ENCODE measurements at places on chromosomes 7 and 10.

- peak; percentile 28 for DNase-seq
These were observed 176.5 kb upstream of the FRMD4A start for GRCh38 chr10:14507176-14507575.

- no peak for DNase-seq
These were observed 82.3 kb downstream of the DAGLB start for GRCh38 chr7:6365451-6365850.

DNA sequence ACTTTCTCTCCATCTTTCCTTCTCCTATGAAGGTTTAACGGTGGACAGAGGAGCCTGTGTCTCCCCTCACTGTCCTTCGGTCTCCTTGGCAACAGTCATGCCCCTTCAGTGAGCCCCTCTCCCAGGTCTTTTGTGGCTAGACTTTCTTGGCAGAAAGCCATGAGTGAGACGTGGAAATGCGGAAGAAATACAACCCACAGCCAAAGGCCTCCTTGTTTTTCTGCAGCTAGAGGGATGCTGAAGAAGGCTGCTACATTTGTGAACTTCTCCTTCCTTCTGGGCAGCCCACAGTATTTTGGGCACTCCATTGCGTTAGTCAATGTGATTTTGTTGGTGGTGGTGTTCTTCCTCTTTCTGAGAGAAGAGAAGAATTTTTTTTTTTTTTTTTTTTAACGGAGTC lies 333.7 kb upstream of the PODXL start:
- DNase-seq = no peak

DNA sequence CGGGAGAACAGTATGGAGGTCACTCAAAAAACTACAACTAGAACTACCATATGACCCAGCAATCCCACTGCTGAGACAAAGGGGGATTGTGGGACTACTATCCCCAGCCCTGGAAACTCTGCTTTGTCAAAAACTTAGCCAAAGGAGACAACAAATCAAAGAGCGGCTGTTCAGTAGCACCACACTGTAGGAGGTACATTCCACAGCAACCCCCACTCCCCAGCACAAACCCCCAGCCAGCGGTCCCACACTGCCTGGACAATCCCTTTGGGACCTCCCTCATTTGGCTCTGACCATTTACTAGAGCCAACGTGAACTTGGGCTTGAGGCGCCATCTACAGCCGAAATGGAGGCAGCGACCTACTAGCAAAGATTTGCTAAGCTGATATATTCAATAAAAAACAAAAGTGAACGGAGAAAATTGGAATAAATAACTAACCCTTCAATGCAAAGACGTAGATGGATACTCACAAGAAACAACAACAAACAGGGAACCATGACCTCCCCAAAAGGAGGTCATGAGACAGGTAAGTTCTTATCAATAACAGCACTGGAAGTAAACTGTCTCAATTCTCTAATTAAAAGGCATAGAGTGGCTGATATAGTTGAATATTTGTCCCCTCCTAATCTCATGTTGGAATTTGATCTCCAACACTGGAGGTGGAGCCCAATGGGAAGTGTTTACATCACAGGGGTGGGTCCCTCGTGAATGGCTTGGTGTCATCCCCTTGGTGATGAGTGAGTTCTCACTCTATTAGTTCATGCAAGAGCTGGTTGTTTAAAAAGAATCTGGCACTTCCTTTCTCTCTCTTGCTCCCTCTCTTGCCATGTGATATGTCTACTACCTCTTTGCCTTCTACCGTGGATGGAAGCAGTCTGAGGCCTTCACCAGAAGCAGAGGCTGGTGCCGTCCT lies 119.0 kb upstream of the KCNMA1 start:
- DNase-seq = peak; percentile 0

DNA sequence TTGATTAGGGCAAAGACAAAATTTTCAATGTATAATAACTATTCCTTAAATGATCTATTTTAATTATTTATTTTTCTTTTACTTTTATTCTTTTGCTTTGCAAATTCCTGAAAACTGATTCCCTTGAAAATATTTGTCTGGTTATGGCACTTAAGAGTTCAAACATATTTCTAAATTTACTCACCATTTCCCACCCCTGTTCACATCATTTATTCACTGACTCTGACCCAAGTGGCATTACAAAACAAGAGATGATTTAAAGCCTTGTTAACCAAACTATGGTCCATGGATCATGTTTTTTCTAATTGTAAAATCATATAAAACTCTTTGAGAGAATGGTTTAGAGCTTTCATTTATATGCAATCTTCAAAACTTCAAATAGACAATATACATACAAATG lies 1256.1 kb upstream of the LRRN3 start:
- no peak for DNase-seq

DNA sequence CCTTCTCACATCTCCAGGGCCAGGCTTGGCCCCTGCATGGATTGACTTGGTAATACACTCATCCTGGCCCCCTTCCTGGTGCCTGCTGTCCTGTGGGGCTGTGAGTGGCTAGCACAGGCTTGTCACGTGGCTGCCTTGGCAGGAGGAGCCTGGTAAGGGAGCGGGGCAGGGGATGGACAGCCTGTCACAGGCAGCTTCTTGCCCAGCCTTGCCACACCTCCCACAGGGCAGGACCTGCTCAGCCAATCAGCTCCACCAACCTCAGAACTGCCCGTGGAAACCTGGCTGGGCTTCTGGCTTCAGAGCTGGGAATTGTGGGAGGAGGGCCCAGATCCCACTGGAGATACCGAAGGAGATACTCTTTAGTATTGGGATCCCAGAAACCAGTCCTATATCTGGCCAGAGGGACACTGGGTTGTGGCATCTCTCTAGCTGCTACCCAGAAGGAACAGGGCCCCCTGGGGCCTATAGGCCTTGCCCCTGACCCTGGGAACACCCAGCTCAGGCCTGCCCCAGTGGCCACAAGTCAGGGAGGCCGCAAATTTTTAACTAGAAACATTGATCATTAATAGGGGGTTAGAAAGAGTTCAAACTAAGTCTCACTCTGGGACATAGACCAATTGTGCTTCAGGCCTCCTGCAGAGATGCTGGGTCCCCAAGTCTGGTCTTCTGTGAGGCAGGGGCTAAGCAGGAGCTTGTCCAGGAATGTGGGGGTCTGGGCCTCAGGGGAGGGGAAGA lies at the start of gene HOGA1:
TSS of gene HOGA1 (plus strand) at position 330 of the 738 bp plus-strand sequence. CDS start at position 645, 315 bp downstream.
- DNase-seq = no peak

- peak; percentile 16 for DNase-seq
These were observed 29.6 kb downstream of the MINDY4 start for GRCh38 chr7:30800785-30801252.

- DNase-seq = no peak
These were observed 7.9 kb upstream of the INMT start for GRCh38 chr7:30744075-30744417.

GRCh38 chr10:24568042-24568441 lies 155.6 kb downstream of the ARHGAP21 start:
- no peak for DNase-seq

DNA sequence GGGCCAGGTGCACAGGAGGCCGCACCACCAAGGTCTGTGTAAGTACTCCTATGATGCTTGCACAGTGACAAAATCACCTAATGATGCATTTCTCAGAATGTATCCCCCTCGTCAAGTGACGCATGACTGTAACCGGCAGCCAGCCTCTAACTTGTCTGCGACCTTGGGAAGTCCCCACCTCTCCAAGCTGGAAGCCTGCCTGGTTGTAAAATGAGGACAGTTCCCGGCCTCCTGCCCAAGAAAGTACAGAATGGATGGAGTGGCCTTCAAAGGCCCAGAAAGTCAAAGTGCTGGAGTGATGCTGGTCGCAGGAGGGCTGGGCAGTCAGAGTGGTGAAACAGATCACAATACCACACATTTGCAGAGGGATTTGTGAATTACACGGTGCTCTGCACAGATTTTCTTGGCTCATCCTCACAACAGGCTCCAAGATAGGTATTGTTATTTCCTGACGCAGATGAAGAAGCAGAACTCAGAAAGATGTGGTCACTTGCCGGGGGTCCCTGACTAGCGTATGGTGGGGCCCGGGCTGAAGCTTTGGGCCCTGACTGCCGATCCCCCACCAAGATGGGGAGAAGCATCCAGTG lies 22.8 kb downstream of the SPOCK2 start:
- DNase-seq = no peak

GRCh38 chr7:115910541-115911164 lies 119.9 kb downstream of the TFEC start:
- no peak for DNase-seq

GRCh38 chr10:118042827-118043242 lies 3.9 kb downstream of the RAB11FIP2 start:
- DNase-seq = no peak

DNA sequence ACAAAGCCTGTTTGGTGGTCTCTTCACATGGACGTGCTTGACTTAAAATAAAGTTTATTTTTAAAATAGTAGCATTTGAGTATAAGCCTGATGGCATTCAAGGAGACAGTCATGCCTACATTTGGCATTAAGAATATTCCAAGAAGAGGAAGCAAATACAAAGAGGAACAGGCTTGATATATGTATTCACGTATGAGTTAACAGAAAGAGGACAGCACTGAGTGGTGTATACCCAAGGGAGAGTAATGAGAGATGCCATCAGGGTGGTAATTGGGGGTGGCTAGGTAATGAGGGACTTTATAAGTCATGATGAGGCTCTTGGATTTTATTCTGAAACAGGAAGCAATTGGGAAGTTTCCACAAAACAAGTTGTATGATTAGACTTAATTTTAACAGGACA lies 363.3 kb downstream of the SEMA3D start:
- DNase-seq = no peak

- no peak for DNase-seq
These were observed 1.8 kb downstream of the HNRNPA2B1 start for GRCh38 chr7:26198781-26199169.

Measured in NCI-H2081 treated with DMSO at 0.1 percent for 48 hours (cell line).